Activated naive CD4-positive, alpha-beta T cell treated with anti-CD3 and anti-CD28 coated beads for 36 hours (primary cell): ENCODE measurements at places on chromosomes 12 and 14.

- DNase-seq, result no peak
Measured at GRCh38 chr12:111022386-111022785, 102.0 kb upstream of the MYL2 start.

DNA sequence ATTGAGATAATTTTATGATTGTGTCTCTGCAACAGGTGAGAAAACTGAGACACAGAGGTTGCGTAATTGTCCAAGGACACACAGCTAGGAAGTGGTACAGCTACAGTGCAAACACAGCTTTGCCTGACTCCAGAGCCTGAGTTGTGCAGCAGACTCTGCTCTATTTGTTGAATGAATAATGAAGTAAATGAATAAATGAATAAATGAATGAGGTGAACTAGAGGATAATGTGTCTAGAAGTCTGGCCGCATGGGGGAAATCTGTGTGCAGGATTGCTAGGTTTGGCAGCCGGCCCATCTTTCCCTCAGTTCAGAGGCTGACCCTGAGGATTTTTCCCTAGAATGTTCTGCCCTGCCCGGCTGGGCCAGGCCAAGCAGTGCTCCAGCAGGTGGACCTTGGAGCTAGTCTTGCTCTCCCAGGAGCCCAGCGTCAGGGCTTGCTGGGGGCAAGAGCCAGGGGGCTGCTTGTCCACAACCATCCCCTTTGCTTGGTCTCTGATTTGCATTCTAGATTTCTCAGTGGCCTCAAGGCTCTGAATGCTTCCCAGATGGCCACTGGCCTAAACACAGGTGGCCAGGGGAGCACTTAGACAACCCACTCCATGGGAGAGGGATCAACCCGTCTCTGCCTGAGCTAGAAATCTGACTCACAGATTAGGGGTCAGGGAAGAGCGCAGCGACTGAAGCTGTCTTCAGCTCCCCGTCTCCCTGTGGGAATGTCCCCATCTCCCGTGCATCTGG lies 225.2 kb downstream of the C12orf75 start:
- DNase-seq, result no peak

GRCh38 chr12:50185970-50186663 lies 18.9 kb upstream of the CERS5 start:
- no peak for DNase-seq

- DNase-seq, result no peak
Measured at GRCh38 chr14:102501751-102502315, 7.7 kb downstream of the ANKRD9 start.

DNA sequence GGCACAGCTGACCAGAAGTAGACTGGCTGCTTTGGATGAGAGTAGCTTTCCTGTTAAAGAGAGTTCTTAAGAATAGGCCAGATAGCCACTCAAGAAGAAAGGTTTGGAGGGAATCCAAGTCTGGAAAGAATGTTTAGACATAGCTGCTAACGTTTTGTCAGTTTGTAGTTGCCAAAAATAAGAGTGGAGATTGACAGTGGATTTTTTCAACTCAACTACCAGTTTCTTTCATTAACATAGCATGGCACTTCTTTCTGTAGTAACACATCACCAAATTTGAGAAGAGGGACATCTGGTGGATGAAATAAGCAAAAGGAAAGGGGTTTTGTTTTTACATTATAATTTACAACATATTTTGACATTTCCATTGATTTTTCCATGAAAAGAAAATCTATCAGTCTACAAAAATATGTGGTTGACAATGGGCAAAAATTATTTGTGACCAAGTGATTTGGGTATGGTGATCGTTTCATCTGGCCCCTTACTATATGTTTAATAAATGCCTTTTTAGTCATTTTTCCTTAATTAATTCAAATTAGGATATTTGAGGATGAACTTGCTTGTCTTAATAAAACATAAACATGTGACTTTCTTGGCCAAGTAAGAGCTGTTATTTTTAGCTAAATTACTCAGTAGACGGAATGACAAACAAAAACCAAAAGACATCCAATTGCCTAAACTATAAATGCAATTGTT lies 71.1 kb downstream of the PTPRR start:
- no peak for DNase-seq

DNA sequence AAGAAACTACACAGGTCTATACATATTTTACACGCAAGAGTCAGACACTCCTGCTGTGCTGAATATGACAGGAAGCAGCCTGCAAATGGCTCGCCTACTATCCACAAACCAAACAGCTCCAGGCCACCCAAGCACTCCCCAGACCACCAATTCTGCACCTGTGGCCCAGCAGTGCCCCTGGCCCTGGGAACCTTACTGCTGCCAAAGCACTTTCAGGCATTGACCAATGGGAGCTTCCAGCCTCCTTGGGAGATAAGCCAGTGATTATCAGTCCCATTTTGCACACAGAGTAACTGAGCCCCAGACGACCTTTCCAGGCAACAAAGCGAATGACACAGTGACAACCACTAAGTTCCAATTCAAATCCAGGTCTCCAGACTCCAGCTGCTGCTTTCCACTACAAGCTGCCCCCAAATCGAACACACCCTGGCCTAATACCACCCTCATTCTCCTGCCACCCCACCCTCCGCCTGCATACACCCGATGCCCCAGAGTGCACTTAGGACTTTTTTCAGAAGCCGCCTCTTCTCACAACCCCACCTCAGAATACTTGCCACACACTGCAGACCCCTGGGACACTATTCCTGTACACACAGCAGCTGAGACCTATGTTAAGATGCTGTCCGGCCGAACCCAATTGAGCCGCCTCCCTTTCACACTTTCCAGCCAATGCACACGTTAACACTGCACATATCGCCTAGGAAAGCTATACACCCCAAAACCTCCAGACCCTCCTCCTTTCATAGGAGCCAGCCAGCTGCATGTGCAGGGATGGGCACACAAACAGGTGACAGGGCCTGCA lies 126.1 kb upstream of the PRMT8 start:
- DNase-seq, result no peak

- DNase-seq, result no peak
Measured at GRCh38 chr12:46825591-46826414, at the start of gene SLC38A4. SLC38A4 (minus strand) TSS chr12:46825997; CDS start chr12:46793071, 32,926 bp downstream.

- no peak for DNase-seq
Measured at GRCh38 chr12:110768960-110769359, 26.3 kb upstream of the PPP1CC start.

GRCh38 chr12:63916561-63917476 lies 72.3 kb downstream of the SRGAP1 start:
- DNase-seq, result no peak

DNA sequence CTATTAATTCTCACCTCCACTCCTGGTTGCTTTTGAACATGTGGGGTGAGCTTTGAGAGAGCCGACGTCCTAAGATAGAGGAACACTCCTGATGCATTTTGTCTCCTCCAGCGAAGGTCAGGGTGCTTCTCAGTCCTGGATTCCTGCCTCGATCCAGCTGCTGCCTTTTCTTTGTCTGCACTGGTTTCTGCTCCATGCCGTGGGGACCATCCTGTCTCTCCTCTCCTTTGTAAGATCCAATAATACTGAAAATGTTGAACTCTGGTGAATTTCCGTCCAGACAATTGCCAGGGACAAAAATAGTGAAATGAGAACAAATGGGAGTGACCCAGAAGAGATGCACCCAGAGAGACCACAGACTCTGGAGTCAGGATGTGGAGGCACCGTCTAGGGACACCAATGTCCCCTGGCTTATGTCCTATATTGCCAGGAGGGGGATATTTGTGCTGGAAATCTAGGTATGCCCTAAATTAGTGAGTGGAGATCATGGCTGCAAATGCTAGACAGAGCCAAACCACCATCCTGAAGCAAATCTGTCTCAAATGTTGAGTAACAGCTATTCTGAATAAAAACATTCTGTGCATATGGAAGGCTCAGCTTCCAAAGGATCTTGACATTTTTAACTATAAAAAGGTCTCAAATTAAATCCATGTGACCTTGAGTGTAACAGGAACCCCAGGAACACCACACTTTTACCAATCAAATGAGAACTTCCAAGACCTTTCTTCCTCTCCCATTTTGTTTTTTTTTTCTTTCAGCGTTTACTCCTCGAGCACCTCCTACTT lies 170.9 kb downstream of the PPM1H start:
- DNase-seq, result no peak

DNA sequence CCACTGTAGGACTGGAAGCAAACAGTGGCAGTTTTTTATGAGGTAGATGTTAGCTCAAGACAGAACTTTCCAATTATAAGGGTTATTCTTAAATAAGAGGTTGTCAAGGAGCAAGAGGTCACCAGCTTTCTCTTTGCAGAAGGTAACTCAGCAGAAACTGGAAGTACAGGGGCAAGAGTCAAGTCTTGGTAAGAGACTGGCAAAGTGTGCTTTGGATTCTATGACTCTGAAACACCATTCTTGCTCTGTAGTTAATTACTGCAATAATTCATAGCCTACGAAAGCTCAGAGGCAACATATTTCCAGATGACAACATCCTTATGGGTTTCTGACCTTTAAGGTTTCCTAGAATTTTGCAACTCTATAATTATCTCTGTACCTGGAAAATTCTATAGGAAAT lies 51.3 kb downstream of the RMST start:
- DNase-seq, result no peak

DNA sequence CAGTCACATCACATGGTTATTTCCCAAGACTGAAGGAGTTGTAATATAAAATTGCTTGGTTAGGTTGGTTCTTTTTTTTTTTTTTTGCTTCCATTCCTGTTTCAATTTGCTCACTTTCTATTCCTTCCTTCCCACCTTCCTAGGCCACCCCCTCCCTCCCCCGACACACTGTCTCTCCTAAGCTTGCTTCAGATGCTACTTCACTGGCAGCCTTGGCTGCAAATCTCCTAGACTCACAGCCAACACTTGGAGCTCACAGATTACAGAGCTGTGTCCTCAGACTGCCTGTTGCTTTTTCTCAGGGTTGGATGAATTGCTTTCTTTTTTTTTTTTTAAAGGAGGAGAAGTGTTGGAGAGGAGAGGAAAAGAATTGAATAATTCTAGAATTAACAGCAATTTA lies 77.3 kb upstream of the GRIN2B start:
- DNase-seq, result no peak

- no peak for DNase-seq
Measured at GRCh38 chr14:92694807-92695206, 53.6 kb downstream of the LGMN start.

- DNase-seq, result no peak
Measured at GRCh38 chr12:92473564-92473963, 229.2 kb upstream of the PLEKHG7 start.
